Activated naive CD4-positive, alpha-beta T cell treated with anti-CD3 and anti-CD28 coated beads for 36 hours (primary cell): ENCODE measurements at places on chromosomes 16 and 17.

DNA sequence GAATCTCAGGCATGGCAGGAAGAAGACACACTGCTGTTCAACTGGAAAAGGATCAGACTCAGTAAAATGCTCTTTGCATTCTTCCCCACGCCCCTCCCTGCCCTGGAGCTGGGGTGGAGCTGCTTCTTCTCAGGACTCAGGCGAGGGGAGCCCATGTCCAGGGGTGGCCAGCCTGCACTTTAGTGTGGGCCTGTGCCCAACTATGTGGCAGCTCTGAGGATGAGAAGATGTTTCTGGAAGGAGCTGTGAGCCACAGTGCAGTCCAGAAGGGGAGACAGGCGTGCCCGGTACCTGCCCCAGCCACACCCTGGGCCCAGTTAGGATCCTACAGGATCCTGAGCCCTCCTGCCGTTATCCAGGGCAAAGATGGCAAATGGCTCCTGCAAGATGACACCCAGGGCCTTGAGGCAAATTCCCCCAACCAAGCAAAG lies 120.3 kb downstream of the ANKRD11 start:
- DNase-seq, result no peak

DNA sequence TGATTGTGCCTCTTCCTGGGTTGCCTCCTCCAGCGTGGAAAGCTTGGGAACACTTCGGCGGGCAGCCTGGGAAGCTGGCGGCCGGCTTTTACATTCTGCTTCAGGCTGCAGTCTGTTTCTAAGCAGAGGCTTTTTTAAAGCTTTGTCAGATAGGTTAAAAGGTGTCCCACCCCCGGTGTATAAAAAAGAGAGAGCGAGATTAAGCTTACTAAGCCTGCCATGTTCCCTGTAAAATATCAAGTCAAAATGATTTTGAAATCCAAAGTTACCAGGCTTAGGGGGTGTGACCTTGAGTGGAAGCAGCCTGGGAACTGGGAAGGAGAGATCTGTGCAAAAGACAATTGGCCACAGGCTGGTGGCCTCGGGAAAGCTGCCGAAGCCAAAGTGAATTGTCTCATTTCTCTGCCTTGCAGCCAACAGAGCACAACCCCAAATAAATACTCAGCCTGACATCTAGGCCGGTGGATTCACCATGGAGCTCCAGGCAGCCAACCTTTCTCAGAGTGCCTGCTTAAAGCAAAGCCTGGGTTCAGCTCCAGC lies 254.5 kb downstream of the FTO start:
- DNase-seq, result no peak

- DNase-seq, result peak; percentile 61
These were observed 491 bp downstream of the SLC25A19 start for GRCh38 chr17:75288770-75289114.

GRCh38 chr17:6568184-6568758 lies 11.9 kb upstream of the PITPNM3 start:
- DNase-seq, result no peak

GRCh38 chr17:12390631-12391030 lies 275.1 kb upstream of the MYOCD start:
- DNase-seq, result no peak

- no peak for DNase-seq
These were observed 25.8 kb upstream of the KSR1 start for GRCh38 chr17:27430383-27430840.

DNA sequence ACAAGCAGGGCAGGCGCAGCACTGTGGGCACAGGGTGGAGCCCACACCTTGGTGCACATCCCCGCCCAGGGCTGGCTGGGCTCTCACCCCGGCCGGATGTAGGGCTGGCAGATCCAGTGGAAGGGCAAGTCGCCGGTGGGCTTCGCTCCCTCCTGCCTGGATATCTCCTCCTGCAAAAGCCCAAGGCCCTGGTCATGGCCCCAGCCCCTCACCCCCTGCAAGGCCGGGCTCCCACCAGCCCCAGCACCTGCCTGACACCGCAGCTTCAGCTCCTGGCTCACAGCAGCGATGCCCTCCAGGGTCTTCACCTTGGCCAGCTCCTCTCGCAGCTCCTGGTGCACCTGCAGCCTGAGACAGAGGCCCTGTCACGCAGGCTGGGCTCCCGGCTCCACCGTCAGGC lies 5.0 kb downstream of the DUS1L start:
- DNase-seq, result no peak

- DNase-seq, result no peak
These were observed 26.3 kb downstream of the WSB1 start for GRCh38 chr17:27320222-27320560.

GRCh38 chr17:79023180-79023705 lies 726 bp upstream of the C1QTNF1 start:
- no peak for DNase-seq

GRCh38 chr16:19912455-19913339 lies 28.0 kb upstream of the GPRC5B start:
- no peak for DNase-seq

DNA sequence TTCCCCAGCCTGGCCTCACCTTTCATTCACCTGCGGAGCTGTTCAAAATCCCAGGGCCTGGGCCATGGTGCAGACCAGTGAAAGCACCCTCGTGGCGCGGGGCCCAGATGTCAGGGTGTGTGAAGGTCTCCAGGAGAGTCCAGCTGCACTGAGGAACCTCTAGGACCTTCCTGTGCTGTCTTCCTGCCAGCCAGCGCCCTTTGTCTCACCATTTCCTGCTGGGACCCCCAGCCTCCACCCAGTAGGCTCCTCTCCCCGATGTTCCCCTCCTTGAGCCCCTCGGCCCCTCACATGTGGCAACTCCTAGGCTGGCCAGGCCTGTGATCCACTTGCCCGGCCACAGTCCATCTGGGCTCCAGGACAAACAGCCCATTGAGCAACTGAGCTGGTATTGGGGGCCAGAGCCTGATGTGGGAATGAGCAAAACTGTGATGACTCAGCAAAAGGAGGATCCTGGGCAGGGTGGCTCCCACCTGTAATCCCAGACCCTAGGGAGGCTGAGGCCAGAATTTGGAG lies 677 bp downstream of the SULT1A2 start:
- no peak for DNase-seq

GRCh38 chr16:66277311-66278070 lies 89.0 kb upstream of the CDH5 start:
- no peak for DNase-seq

DNA sequence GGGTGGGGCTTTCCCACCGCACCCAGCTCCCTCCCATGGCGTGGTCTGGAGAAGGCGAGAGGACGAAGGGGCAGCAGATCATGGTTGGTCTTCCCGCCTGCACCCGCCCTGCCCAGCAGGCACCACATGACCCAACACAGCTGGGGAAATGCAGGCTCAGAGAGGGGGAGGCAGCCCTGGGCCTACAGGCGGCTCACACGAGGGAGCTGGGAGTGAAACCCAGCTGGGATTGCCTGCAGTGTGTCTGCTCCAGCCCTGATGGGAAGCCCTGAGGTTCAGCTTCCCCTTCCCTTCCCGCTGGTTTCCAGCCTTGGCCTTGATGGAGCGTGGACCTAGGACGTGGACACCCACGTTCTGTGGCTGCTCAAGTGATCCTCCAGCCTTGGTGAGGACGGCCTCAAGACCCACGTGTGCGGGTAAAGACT lies 20.0 kb upstream of the PABPN1L start:
- DNase-seq, result no peak

DNA sequence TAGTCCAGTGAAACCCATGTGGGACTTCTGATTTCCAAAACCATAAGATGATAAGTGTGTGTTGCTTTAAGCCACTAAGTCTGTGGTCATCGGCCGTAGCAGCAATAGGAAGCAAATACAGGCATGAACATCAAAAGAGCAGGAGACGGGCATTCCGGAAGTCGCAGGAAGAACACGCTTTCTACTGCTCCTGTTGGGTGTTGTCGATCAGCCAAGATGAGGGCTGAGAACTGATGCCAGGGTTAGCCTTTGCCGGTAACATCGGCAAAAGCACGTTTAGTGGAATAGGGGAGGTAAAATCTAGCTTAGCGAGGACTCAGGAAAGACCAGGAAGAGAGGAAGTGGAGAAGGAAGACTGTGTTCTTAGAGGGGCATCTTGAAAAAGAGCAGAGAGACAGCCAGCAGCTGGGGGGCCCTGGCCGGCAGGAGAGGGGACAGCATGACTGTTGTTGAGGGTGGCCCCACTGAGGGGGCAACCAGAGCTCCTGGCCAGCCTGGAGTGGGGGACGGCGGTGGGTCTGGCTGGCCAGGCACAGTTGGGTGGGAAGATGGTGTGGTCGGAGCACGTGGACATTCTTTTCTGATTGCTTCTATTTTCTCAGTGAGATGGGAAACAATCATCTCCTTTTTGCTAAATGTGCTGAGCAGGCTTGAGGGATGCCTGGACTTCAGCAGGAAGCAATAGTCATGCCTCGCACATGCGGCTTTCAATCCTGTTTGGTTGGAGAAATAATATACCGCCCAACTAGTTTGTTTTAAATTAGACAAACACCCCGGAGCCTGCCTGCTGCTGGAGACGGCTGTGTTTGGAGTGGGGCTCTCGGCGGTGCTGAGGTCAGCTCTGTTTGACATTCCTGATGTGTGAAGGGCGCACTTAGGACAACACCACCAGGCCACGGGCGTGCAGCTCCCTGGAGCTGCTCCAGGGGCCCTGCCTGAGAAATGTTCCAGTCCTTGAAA lies 109.9 kb downstream of the METRNL start:
- DNase-seq, result peak; percentile 2

DNA sequence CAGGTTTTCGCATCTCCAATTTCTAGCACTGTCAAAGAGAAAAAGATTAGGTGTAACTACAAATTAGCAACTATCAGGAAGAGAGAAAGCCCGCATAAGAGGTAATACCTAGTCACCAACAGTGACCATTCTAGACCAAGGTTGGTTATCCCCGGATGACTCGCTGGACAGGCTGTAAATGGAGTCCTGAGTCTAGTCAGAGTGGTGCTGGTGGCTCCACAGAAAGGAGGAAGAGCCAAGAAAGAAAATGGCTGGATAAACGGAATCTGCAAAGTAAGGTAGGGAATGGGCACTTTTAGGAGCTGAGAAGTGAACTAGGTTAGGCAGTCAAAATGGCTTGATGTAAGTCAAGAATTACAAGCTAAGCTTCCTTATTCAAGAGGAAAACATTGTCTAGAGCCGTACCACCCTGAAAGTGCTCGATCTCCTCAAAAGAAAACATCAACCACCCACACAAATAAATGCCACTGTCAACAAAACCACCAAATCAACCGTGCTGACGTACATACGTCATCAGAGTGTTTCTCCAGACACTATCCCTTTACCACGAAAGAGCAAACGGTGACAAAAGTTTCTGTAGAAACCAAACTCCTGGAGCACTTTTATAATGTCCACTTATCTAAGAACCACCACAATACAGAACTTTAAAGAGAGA lies 2.2 kb downstream of the GSPT1 start:
- DNase-seq, result peak; percentile 39

DNA sequence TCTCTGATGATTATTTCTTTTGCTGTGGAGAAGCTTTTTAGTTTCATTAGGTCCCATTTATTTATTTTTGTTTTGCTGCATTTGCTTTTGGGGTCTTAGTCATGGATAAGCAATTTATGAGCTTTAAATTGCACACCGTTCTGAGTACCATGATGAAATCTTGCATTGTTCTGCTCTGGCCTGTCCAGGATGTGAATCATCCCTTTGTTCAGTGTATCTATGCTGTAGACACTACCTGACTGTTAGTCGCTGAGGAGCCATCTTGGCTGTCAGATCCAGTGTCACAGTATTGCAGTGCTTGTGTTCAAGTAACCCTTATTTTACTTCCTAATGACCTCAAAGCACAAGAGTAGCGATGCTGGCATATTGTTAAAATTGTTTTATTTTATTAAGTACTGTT lies 218.0 kb upstream of the CNTNAP4 start:
- DNase-seq, result no peak

GRCh38 chr17:49597928-49598655 lies 22.4 kb downstream of the NXPH3 start:
- DNase-seq, result no peak

- peak; percentile 46 for DNase-seq
These were observed 3.4 kb downstream of the NOD2 start for GRCh38 chr16:50696575-50697420.

GRCh38 chr17:909642-910323 lies 69.8 kb downstream of the NXN start:
- DNase-seq, result no peak

- DNase-seq, result no peak
These were observed 24.5 kb downstream of the UNK start for GRCh38 chr17:75808905-75809621.

GRCh38 chr16:66863707-66864106 lies 16.6 kb upstream of the PDP2 start:
- no peak for DNase-seq

GRCh38 chr17:45063198-45063597 lies 2.1 kb downstream of the NMT1 start:
- DNase-seq, result no peak

GRCh38 chr17:15654886-15655561 lies 29.1 kb downstream of the TRIM16 start:
- no peak for DNase-seq

GRCh38 chr17:73432624-73433190 lies 120.9 kb upstream of the CDC42EP4 start:
- no peak for DNase-seq

DNA sequence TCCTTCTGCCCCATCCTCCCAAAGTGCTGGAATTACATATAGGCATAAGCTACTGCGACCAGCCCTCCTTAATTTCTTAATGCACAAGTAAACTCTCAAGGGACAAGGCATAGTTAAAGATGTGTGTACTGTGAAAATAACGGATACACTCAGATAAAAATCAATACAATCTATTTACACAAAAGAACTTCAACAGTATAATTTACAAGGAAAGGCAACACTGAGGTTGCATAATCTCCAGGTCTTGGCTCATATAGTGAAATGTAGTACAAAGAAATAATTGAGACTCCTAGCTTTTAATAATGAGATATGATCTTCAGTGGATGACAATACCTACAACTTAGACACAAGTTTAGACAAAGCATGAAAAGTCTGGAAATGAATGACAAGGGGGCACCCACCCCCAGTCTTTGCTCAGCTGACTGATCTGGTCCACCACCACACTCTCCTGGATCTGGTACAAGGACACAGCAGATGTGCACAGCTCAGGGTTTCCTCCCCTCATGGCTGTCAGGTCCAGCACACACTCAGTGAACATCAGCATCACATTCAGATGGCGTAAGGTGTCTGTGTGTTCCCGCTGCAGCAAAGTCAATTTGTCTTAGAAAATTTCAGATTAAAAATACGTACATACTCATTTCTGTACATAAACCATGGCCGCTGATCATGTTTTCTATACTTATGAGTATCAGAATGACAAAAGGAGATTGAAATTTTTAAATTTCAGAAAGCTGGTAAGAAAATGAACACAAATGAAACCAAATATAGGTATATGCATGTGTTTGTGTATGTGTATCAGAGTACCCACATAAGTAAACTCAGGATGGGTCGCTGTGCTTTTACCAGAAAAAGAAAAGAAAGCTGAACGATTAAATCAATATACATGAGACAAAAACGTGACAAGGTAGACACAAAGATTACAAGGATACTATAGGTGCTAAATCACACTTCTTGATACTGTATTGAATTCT lies 33.7 kb upstream of the ALDH3A1 start:
- no peak for DNase-seq

- peak; percentile 44 for DNase-seq
These were observed 15.0 kb downstream of the PPY start for GRCh38 chr17:43927060-43927864.

- DNase-seq, result no peak
These were observed 44.7 kb downstream of the COG7 start for GRCh38 chr16:23408242-23408822.

- DNase-seq, result no peak
These were observed 97.0 kb upstream of the FA2H start for GRCh38 chr16:74871608-74872007.

GRCh38 chr17:70407506-70407905 lies 238.2 kb downstream of the KCNJ2 start:
- DNase-seq, result no peak

GRCh38 chr16:58096249-58096648 lies 32.9 kb downstream of the CFAP20 start:
- DNase-seq, result no peak

GRCh38 chr17:54527941-54528340 lies 372.7 kb upstream of the TOM1L1 start:
- no peak for DNase-seq
